ENCODE measurements at places on chromosomes 5 and 9.
A peak's percentile ranks its signal among the peaks of the same experiment; 100 is the strongest.

DNA sequence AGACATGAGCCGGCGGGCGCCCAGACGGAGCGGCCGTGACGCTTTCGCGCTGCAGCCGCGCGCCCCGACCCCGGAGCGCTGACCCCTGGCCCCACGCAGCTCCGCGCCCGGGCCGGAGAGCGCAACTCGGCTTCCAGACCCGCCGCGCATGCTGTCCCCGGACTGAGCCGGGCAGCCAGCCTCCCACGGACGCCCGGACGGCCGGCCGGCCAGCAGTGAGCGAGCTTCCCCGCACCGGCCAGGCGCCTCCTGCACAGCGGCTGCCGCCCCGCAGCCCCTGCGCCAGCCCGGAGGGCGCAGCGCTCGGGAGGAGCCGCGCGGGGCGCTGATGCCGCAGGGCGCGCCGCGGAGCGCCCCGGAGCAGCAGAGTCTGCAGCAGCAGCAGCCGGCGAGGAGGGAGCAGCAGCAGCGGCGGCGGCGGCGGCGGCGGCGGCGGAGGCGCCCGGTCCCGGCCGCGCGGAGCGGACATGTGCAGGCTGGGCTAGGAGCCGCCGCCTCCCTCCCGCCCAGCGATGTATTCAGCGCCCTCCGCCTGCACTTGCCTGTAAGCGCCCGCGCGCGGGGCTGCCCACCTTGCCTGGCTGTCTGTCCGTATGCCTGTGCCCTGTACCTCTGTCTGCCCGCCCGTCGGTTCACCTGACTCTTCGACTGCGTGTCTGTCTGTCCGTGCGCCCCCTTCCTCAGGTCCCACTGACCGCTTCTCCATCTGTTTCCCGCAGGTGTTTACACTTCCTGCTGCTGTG lies 412 bp downstream of the FGF18 start:
- DNase-seq: peak; percentile 9

DNA sequence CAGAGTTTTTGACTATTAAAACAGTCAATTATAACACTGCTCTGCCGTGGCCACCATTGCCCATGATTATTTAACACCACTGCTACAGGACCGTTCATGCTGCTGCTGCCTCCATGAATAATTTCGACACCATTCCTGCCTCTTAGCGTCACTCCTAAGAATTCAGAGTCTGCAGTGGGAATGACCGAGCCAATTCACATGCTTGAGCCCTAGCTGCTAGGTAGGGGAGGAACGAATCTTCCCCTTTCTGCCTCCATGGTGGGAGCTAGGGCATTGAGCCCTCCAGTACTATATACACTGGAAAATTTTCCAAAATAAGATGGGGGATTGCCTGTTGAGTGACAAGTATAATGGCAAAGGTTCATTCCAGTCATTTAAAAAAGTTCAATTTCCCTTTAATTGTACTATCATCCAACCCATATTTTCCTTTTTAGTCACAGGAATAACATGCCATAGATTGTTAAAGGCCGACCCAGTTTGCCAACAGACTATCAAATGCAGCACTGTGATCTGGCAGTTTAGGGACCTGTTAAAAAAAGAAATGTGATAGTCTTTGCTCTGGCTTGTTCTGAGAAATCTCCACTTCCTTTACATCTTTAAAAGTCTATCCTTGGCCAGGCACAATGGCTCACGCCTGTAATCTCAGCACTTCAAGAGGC lies 13.5 kb upstream of the B4GALT1 start:
- DNase-seq: peak; percentile 53

DNA sequence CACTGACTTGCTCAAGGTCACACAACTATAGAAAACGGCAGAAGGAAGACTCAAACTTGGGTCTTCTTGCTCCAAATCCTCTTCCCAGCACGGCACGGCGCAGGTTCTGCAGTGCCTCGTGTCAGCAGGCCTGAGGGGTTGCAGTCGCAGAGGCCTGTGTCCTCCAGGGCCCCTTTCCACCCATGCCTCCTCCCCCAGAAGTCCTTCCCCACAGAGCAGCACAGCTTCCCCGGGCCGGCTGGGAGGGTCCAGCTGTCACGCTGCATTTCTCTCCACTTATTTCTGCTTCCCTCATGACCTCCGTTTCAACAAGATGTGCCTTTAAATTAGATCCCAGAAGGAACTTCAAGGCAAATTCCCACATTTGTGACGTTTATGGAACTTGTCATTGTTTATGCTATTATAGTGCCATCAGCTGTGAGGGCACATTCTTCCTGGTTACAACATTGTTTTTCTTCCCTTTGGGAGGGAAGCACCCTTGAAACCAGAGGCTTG lies 148.4 kb downstream of the C5orf15 start:
- peak; percentile 5 for DNase-seq

DNA sequence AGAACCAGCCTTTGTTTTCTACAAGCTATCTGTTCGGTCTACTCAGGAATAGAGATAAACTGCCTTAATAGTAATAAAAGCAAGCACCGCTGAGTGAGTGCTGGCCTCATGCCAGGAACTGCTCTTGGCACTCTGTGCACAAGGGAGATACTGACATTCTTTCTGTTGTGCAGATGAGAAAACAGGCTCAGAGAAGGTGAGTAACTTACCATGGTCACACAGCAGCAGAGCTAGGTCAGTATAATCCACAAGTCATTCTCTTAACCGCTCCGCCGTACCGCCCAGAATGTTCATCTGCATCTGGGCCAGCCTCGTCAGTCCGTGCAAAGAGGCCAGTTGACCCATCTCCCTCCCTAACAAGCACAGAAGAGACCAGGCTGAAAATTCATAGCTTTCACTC lies 27.4 kb downstream of the QRFP start:
- peak; percentile 55 for DNase-seq

DNA sequence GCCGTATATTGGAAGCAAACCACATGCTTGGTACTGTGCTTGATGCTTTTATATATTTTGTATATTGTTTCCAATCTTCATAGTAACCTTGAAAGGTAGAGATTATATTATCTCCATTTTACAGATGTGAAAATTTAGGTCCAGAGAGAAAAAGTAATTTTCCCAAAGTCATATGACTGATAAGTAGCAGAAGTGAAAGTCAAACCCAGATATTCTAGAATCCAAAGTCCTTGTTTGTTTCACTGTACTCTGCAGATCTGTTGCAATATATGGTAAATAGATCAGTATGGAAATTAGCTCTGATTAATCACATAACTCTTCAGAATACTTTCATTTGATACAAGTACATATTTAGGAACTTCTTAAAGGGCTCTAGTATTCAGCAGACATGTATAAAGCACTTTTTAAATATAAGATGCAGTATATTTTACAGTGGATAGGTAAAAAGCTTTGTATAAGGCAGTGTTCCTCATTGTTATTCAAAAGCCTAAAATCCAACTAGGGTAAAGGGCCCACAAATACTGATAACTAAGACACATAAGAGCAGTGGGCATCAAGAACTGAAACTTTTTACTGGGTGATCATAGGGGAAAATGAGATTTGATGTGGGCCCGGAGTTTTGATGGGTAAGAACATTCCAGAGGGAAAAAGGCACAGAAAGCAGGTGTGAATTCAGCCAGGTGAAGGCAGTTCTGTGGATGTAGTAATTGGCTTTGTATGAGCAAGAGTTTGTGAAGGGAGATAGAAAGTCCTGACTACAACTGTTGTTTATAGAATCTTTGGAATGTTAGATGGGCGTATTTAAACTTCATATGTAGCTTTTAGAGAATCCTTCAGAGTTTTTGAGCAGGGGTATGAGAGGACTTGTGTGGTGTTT lies 25.0 kb downstream of the NDFIP1 start:
- DNase-seq: no peak

DNA sequence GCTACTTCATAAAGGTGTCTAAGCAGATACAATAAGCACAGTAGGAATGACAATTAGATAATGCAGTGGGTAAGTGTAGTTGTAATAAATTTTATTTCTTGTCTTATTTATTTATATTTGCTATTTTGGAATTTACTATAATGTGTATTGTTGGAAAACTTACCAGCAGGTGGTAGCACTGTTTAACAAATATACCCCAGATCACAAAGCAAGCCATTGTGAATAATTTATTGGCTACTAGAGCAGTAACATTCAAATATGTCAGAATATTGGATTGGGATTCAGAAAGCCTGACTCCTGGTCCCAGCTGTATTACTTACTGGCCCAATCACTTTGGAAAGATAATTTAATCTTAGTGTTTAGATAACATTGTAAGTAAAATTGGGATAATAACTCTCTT lies 78.0 kb downstream of the ISOC1 start:
- DNase-seq: no peak

DNA sequence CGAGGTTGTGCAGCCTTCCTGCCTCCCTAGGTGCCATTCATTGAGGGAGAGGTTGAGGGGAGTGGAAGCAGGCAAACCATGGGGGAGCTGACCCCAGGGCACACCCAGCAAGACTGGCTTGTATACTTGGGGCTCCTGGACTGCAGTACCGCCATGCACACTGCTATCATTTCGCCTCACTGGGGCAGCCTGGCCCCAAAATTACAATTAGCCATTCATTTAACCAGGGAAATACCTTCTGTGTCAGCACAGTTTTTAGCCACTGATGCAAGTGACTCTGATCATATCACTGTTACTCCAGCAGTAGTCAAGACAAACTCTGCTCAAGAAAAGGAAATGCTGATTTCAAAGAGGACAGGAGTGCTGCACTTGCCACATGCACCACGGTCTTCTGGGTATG lies 109.7 kb downstream of the TRIO start:
- no peak for DNase-seq

DNA sequence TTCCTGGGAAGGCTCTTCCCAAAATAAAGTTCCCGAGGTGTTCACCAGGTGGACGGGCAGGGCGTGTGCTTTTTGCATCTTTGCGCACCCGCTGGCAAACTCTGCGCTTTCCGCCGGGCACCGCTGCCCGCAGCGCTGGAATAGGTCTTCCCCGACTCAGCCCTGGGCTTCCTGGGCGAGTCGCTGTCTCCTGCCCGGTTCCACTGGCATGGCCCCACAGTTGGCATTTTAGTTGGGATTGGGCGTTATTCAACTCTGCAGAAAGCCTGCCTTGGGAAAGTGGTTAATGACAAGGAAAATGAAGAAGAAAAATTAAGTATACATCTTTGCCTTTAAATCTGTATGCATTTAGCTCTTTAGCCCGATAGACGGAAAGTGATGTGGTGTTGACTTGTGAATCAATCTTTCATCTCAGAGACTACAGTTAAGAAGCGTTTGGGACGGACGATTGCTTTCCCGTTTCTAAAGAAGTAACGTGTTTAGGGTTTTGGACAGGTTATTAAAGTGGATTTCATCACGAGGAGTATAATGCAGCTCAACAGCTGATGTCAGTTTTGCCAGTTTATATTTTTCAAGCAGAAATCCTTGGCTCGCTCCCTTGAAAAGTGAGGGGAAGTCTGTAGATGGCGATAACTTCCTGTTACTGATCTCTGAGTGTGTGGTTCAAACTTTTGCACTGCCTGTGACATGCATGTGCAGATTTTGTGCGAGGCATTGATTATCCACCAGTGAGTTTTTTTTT lies 946 bp downstream of the ADCY2 start:
- DNase-seq: peak; percentile 22

- DNase-seq: no peak
Observed at GRCh38 chr5:73654819-73655318, 28.9 kb downstream of the ARHGEF28 start.

GRCh38 chr5:151153300-151153699 lies 4.3 kb downstream of the ANXA6 start:
- DNase-seq: no peak

DNA sequence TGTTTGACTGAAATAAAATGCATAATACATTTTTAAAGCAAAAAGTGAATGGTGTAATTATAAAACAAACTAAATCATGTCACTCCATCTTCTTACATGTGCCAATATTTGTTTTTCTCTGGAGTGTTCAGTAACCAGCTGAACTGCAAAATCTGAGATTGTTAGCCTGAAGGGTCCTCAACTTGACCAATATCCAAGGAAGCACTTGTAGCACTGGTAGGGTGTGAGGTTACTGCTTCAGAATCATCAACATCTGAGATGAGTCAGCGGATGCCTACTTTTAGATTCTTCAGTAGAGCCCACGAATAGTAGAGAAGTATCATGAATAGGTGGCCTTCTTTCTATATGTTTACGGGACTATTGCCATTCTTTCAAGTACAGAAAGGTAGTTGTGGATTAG lies 226.7 kb downstream of the TLE4 start:
- DNase-seq: no peak

GRCh38 chr5:138111937-138112336 lies 27.3 kb downstream of the NME5 start:
- peak; percentile 3 for DNase-seq

GRCh38 chr9:138077126-138077525 lies 199.5 kb downstream of the CACNA1B start:
- no peak for DNase-seq

DNA sequence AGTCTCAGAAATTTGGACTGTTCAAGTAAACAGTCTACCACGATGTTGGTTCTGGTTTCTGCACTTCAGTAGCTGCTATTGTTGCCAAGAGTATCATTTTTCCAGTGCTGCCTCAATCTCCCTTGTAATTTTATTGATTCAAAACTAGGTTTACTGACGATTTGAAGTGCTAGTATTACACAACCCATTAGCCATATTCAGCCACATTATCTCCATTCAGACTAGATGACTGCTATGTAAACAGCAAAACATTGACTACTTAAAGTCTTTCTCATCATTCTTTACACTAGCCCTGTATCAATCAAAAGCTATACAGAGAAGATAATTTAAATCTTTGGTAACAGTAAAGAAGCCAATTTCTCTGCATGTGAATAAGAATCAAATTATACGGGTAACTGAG lies 102.0 kb upstream of the TSLP start:
- no peak for DNase-seq

DNA sequence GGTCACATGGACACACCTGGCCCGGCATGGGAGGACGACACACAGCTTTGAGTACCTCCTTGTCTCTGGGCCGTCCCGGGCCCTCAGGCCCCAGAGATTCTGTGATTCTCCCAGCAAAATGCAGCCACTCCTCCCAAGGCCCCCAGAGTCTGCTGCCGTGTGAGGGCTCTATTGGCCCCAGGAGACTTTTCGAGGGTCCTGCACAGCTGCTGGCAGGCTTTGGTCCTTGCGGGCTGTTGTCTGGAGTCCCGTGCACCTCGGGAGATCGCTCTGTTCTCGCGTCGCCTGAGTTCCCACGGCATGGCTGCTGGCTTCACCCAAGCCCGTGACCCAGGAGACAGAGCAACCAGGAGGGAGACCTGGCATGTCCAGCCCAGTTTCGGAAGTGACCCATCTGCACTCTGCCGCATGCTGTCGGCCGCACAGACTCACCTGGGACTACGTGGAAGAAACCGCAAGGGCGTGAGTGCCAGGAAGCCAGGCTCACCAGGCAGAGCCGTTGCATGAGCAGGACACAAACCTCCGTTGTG lies 46.8 kb upstream of the NKD2 start:
- DNase-seq: no peak

GRCh38 chr9:129007035-129007765 lies 20.9 kb downstream of the SH3GLB2 start:
- DNase-seq: no peak

DNA sequence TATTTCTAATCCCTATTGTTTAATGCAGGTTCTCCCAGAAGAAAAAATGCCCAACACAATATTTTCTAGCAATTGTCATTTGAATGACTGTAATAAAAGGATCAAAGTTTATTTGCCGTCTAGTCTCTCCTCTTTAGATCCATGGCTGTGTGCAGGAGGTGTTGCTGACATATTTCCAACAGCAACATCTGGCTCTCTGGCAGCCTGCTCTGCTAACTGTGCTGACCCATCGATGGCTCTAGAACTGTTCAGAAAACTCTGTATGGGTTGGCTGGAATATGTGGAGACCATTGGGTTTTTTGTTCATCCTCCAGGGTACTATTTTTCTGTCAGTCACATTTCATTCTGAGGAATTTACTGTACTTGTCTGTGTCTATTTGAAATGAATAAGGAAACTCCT lies 202.0 kb upstream of the SLC27A6 start:
- DNase-seq: no peak

- DNase-seq: no peak
Observed at GRCh38 chr9:110764006-110764405, 95.4 kb downstream of the MUSK start.

Measured in astrocyte of the spinal cord (primary cell).